GF-D8 (cell line): ENCODE measurements at places on chromosomes 2 and 18.

GRCh38 chr2:235854276-235854675 is 313.9 kb downstream of the GBX2 start:
- no peak for DNase-seq

GRCh38 chr2:195304310-195304709 is 352.7 kb upstream of the SLC39A10 start:
- DNase-seq: no peak

DNA sequence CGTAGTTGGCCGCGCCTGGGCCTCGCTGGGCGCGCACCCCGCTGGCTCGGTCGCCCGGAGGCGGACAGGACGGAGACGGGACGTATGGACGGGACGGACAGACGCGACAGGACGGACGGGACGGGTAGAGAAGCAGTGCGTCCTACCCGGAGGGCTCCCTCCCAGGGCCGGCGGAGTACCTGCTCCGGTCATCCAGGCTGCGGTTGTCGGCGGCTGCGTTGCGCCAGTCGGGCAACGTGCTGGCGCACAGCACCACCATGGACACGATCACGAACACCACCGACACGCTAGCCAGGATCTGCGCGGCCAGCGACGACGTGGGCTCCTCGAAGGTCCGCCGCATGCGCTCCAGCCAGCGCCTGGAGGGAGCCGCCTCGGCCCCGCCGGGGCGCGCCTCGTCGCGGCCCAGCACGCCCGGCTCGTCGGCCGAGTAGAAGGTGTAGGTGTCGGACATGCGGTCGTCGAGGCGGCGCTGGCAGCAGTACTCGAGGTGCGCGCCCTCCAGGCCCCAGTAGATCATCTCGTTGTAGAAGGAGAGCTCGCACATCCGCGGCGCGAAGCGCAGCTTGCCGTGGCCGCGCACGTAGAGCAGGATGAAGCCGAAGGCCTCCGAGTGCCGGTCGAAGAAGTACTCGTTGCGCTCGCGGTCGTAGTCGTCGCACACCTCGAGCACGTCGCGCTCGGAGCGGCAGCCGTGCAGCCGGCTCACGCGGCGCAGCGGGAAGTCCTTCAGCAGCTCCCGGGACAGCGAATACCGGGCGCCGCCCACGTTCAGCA is 903 bp downstream of the KCNG3 start:
- no peak for DNase-seq

- no peak for DNase-seq
These were observed 420.0 kb upstream of the CYRIA start for GRCh38 chr2:17085546-17086202.

DNA sequence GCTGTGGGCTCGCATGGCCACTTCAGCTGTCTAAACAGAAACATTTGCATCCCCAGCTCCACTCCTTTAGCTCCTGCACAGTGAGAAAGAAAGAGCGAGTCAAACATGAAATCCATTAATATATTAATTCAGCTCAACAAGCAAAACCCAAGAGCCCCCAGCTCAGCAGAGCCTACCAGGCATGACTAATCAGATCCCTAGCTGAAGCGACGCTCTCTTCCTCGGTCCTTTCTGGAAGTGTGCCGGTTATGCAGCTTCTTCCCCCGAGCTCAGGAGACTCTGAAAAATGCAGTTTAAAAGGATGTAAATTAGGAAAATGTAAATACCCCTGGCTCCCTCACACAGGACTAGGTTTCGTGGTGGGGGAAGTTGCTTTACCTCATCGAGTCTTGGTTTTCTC is 221.5 kb downstream of the ANKRD30B start:
- DNase-seq: no peak

DNA sequence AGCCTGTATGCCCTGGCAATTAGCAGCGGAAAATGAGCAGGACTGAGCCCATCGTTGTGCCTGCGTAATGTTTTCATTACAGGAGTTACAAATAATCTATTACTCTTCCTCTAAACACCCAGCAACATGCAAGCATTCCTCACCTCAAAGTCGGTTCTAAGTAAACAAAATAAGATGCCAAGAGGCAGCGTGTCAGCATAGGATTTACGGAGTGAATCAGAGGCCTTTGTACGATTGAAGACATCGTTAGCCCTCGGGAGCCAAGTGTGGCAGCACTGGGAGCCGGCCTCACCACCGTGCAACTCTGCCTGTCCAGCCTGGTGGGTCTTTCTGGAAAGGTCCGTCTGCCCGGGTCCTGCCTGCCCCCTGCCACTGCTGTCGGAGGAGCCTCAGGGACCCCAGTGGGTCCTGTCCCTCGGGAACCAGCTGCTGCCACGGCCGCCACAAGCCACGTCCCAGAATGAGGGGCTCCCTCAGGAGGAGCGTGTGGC is 80.1 kb upstream of the CTDP1 start:
- DNase-seq: no peak

DNA sequence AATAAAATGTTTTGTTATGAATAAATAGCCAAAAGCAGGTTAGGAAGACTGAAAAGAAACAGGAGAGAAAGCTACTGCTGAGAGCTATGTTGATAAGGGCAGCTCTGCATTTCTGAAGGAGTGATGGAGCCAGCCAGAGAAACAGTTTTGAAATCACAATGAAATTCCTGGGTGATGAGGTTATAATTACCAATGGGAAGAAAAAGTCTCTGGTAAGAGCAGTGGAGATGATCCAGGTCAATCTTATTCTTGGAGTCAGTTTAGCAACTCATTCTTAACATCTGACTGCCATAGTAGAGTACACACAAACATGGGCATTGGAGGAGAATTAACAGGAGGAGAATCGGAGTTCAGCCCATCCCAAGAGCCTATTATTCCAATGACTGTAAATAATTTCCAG is 2.4 kb downstream of the ALKAL2 start:
- no peak for DNase-seq

DNA sequence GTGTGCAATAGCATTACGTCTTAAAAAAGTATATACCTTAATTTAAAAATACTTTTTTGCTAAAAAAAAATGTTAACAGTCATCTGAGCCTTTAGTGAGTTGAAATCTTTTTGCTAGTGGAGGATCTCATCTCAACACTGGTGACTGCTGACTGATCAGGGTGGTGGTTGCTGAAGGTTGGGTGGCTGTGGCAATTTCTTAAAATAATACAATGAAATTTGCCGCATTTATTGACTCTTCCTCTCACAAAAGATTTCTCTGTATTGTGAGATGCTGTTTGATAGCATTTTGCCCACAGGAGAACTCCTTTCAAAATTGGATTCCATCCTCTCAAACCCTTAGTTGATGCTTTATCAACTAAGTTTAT is 46.1 kb upstream of the ANXA4 start:
- no peak for DNase-seq

GRCh38 chr2:237870754-237871651 is 11.6 kb downstream of the RAMP1 start:
- DNase-seq: no peak

DNA sequence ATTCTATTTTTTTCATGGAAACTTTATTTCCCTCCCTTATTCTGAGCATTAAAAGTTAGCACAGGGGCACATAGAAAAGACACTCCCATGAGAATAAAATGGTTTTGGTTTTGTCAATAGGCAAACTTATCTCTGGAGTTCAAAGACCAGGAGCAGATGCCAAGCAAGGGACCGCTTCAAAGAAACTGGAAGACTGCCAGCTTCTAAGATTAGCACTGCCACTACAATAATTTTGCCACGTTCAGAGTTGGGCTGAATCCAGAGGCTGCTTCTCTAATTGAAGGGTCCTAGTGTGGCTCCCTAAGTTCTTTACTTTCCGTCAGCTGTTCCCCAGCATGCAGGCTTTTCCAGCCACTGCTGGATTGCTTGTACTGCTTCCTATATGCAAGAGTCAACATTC is 681.0 kb upstream of the GCFC2 start:
- no peak for DNase-seq

DNA sequence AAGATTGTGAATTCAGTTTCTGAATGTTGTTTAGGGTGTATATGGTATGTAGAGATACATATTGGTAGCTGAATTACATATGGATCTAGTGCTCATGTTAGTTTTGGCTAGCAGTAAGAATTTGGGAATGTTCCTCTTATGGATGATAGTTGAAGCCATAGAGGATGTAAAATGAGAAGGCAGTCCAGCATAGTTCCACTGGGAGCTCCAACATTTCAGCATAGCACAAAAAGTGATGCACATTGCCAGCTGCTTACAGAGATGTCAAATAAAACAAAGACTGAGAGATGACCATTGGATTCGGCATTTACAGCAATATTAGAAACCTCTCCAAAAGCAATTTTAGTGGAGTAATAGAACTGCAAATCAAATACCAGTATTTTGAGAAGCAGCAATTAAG is 77.4 kb downstream of the EML4 start:
- DNase-seq: no peak

GRCh38 chr2:55843096-55843993 is 80.2 kb downstream of the EFEMP1 start:
- no peak for DNase-seq

- no peak for DNase-seq
These were observed 524 bp upstream of the KLHL14 start for GRCh38 chr18:32773382-32773712.

DNA sequence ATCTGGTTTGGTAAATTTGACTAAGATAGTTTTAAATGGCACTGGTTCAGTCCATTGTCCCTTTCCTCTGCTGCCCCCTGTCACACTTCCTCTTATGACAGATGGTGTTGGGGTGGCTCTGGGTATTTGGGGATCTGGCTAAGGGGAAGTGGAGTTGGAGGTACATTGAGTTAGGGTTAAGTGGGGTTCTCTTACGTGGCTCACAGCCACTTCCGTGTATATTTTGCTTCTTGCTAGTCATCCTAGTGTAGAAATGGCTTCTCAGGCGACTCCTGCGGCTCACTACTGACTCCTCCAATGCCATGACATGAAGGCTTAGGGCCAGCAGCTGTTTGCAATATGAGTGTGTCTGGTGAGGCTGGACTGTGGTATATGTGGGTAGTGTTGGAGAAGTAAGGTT is 187.0 kb downstream of the HAUS1 start:
- no peak for DNase-seq

- no peak for DNase-seq
These were observed 304.7 kb downstream of the FBXO15 start for GRCh38 chr18:73842795-73843394.

DNA sequence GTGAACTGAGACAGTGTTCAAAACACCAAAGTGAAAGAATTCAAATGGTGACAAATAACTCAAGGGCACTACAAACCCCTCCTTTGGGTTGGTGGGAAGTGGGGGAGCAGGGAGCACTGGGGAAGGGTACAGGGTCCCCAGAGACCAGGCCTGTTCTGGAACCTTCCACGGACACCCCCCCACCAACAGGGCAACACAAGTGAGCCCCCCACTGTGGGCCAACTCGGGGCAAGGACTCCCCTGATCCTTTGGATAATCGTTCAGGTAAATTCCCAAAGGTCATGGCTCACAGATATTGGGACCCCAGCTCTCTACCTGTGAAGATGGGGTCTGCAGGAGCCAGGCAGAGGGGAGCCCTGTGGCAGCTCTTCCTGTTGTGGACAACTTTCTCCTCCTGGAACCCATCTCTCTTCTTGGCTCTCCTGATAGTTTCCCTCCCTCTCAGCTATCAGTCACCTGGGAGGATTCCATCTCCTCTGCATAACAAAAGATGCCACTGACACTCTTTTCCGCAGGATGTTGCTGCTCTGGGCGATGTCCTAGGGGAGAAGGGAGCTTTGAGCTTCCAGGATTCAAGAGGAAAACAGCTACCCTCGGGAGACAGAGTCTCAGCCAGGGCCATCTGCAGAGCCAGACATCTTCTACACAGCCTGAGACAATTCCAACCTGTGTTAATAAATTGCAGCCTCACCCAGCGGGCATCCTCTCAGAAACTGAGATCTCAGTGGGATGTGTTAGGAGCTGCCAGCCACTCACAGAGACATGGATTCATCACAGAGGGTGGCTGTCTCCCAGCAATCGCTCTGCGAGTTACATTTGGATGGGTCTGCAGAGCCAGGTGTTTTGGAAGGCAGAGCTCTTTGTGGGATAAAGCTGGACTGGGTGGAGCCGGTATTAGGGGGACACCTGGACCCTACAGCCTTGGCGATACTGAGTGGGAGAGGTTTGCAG is 35.4 kb downstream of the MBP start:
- no peak for DNase-seq

DNA sequence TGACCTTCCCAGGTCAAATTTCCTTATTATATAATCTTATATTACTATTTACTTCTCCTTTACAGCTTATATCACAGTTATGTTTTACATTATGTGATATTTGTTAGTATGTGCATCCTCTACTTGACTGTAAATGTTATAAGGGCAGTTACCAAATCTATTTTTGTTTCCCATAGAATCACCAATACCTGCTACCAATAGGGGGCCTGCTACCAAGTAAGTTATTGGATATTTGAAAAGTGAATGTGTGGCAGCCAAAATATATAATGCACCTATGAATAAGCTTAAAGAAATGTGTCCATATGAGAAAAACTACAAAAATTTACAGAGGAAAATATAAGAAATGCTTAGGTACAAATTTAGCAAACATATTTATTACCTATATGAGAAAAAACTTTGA is 23.9 kb upstream of the CTAGE1 start:
- no peak for DNase-seq

GRCh38 chr2:26534098-26534864 is 56.4 kb upstream of the OTOF start:
- DNase-seq: no peak

DNA sequence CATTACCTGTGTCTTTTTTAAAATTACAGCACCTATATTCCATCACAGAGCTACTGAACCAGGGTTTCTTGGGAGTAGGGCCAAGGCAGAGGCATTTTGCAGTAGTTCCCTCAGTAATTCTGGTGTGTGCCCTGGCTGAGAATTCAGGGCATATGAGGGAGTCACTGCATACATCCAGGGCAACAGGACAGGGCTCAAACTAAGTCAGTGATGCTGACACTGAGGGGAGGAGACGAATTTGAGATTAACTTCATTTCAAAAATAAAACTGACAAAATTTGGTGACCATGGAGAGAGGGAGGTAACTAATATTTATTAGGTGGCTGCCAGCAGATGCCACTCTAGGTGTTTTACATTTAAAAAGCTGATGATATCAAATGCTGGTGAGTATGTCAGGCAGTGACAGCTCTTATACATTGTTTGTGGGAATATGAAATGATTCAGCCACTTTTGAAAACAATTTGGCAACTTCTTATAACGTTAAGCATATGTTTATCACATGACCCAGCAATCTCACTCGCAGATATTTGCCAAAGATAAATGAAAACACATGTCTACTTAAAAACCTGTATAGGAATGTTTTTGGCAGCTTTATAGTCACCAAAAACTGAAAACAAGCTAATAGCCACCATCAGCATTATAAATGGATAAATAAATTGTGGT is 20.3 kb downstream of the STRADB start:
- DNase-seq: no peak

DNA sequence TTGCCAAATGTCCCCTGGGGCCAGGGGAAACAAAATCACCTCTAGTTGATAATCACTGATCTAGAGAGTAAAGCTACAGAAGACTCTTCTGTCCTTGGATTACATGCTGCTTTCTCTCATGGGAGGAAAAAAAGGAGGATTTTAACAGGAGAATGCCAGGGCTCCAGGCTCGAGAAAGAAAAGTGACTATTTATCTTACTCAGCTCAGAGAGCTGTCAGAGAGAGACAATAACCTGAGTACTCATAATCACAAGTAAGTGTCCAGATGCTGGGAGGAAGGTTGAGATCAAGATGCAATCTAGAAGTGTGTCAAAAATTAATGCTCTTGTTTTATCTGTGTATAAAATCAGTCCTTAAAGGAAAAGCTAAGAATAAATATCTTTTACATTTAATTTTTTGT is 133.3 kb downstream of the PTRHD1 start:
- DNase-seq: no peak
